Transverse colon (tissue), 4 donors: ENCODE measurements at places on chromosomes 11 and 22. TPM values are rescaled to one million over a fixed set of nuclear protein-coding genes. Genes with fewer than 3 reads are reported as not detected.

GRCh38 chr11:58286249-58286648 lies 18.2 kb upstream of the OR10W1 start:
- peak; percentile 26 for DNase-seq
- H3K4me1 ChIP-seq: no peaks in the 10 kb centered on the region
- H3K4me3 ChIP-seq: no peak overlapping the region
- no peaks in the 10 kb centered on the region for H3K27me3 ChIP-seq
- no peaks in the 10 kb centered on the region for H3K36me3 ChIP-seq

DNA sequence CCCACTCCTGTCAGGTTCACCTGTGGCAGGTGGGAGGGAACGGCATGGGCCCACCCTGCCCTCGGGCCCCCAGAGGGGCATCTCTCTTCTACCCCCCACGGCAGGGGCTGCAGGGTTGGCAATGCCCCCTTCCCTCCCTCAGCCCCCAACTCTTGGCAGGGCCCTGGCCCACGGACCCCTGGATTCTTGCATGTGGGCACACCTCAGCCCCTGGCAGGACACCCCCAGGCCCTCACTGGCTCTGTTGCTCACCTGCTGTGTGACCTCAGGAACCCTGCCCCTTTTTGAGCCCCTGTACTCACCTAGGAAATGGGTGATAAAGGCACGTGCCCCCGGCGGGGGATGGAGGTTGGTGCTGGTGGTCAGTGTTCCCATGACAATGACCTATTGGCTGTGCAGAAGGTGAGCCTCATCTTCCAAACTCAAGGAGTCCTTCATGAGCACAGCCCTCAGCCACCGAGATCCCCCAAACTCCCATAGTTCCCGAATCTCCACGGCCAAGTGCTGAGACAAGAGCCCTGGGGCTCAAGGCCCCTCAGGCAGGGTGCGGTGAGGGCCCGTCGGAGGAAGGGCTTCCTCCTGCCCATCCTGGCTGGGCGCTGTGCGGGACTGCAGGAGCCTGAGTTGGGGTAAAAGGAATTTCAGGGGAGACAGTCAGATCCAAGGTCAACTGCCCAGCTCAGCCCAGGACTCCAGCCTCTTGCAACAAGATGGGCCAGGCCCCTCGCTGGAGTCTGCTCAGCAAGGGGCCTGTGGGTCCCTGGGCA lies 198.2 kb downstream of the IGLL1 start:
- no peaks in the 10 kb centered on the region for H3K27me3 ChIP-seq
- DNase-seq: no peak
- no peaks in the 10 kb centered on the region for H3K36me3 ChIP-seq
- no peak overlapping the region for H3K4me3 ChIP-seq
- H3K27ac ChIP-seq: no peak overlapping the region

GRCh38 chr11:100705447-100705846 lies 18.4 kb downstream of the ARHGAP42 start:
- H3K27me3 ChIP-seq: no peaks in the 10 kb centered on the region
- no peak for DNase-seq
- H3K4me1 ChIP-seq: no peaks in the 10 kb centered on the region
- H3K36me3 ChIP-seq: no peaks in the 10 kb centered on the region
- H3K27ac ChIP-seq: no peak overlapping the region

GRCh38 chr22:29458551-29458950 lies 20.2 kb downstream of the RFPL1 start:
- H3K27ac ChIP-seq: no peak overlapping the region
- no peaks in the 10 kb centered on the region for H3K36me3 ChIP-seq
- H3K4me3 ChIP-seq: no peak overlapping the region
- H3K4me1 ChIP-seq: no peaks in the 10 kb centered on the region
- DNase-seq: no peak

DNA sequence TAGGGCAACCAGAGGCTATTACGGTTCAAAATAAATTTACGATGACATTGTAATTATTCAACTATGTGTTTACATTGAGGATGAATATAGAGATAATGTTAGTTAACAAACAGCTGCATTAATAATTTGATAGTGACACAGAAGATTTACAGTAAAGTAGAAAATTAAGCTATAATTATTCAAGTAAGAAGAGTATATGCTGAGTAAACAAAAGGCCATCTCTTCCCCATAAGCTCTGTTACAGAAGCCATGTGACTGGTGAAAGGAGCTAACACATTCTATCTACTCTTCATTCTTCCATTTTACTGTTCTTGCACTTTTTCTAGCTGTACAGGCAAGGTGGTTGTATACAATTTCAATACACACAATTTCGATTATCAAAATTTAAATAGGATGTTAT lies 54.2 kb downstream of the IMMP1L start:
- H3K27ac ChIP-seq: no peak overlapping the region
- H3K4me3 ChIP-seq: no peak overlapping the region
- H3K27me3 ChIP-seq: no peaks in the 10 kb centered on the region
- no peaks in the 10 kb centered on the region for H3K36me3 ChIP-seq
- no peaks in the 10 kb centered on the region for H3K4me1 ChIP-seq

GRCh38 chr11:13336246-13336878 lies 58.8 kb downstream of the BMAL1 start:
- no peak for DNase-seq
- H3K27me3 ChIP-seq: no peaks in the 10 kb centered on the region
- no peak overlapping the region for H3K4me3 ChIP-seq
- H3K4me1 ChIP-seq: peaks cover 37% of the 10 kb centered on the region

DNA sequence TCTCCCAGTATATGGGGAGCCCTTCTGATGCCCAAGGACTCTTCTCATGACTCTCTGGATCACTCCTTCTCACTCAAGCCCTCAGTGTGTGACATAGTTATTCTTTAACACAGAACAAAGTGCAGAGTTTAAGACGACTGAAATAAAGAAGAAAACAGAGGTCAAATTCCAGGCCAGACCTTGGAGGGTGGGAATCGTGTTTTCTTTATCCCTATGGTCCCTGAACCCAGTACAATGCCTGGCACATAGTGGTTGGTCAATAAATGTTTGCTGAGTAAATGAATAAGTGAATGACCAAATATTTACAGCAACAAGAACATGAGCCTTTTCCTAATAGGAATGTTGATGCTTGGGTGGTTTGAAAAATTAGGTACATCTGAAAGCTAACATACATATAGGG lies 28.8 kb downstream of the VSTM5 start:
- no peaks in the 10 kb centered on the region for H3K27me3 ChIP-seq
- no peaks in the 10 kb centered on the region for H3K4me1 ChIP-seq
- H3K27ac ChIP-seq: no peak overlapping the region
- no peak for DNase-seq
- H3K36me3 ChIP-seq: no peaks in the 10 kb centered on the region

- H3K4me1 ChIP-seq: no peaks in the 10 kb centered on the region
- no peak for DNase-seq
- H3K27ac ChIP-seq: no peak overlapping the region
- no peak overlapping the region for H3K4me3 ChIP-seq
Observed at GRCh38 chr11:58776891-58777710, 45.4 kb upstream of the GLYAT start.

GRCh38 chr11:129277198-129277843 lies 85.2 kb upstream of the ARHGAP32 start:
- DNase-seq: no peak
- no peak overlapping the region for H3K4me3 ChIP-seq
- peaks cover 40% of the 10 kb centered on the region for H3K4me1 ChIP-seq
- H3K27ac ChIP-seq: no peak overlapping the region
- no peaks in the 10 kb centered on the region for H3K36me3 ChIP-seq

DNA sequence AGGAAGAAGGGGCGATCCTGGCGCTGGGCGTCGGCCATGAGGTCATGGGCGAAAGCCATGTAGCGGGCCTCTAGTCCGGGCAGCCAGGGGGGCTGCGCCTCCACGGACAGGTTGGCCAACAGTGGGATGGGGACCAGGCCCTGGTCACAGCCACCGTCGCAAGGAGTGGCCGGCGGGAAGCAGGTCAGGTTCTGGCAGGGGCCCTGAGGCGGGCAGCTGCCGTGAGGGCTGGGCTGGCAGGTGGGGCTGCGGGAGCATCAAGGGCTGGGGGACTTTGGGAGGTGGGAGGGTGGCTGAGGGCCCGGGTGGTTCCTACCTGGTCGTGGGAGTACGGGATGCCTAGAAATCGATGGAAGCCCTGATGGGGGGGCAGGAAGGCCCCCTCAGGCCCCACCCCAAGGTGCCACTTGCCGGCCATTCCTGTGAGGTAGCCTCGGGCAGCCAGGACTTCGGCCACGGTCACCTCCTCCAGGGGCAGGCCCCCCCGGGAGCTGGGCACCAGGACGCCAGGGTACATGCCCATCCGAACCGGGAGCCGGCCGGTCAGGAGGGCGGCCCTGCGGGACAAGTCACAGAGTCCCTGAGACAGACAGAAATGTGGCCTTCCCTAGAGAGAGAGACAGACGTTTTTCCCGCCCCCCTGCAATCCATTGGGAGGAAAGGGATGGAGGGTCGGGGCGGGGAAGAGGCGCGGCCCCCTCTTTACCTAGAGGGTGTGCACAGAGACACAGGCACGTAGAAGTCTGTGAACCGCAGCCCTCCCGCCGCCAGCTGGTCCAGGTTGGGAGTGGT lies 906 bp downstream of the ARSA start:
- H3K36me3 ChIP-seq: no peaks in the 10 kb centered on the region
- H3K27ac ChIP-seq: peak overlapping the region; percentile 89
- H3K27me3 ChIP-seq: no peaks in the 10 kb centered on the region
- DNase-seq: peak; percentile 18
- H3K4me3 ChIP-seq: peak overlapping the region; percentile 77
- H3K4me1 ChIP-seq: peaks cover 6% of the 10 kb centered on the region

GRCh38 chr11:59247531-59248227 lies 35.0 kb upstream of the MPEG1 start:
- no peak overlapping the region for H3K4me3 ChIP-seq
- no peak for DNase-seq
- no peaks in the 10 kb centered on the region for H3K27me3 ChIP-seq
- peaks cover 8% of the 10 kb centered on the region for H3K4me1 ChIP-seq
- H3K36me3 ChIP-seq: no peaks in the 10 kb centered on the region

DNA sequence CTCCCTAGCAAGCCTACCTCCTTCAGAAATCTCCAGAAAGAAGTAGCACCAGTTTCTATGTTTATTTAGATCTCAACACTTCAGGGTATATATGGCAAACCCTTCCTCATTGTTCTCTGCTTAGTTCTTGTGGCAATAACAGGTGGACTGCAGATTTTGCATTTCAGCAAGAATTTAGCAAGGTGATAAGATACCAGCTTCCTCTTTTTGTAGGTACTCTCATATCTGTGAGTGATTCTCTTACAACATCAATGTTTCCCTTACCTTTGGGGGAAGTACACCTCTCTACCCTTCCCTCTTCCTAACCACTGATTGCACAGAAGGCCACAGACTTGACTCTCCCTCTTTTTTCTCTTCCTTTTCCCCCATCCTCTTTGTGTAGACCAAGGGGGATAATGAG lies 230.9 kb upstream of the SESN3 start:
- no peak overlapping the region for H3K4me3 ChIP-seq
- no peak overlapping the region for H3K27ac ChIP-seq
- H3K4me1 ChIP-seq: no peaks in the 10 kb centered on the region
- no peak for DNase-seq
- no peaks in the 10 kb centered on the region for H3K36me3 ChIP-seq
- H3K27me3 ChIP-seq: no peaks in the 10 kb centered on the region

GRCh38 chr11:121029813-121030445 lies 6.0 kb downstream of the TBCEL start:
- no peak overlapping the region for H3K27ac ChIP-seq
- no peaks in the 10 kb centered on the region for H3K36me3 ChIP-seq
- no peak for DNase-seq
- no peaks in the 10 kb centered on the region for H3K27me3 ChIP-seq
- no peak overlapping the region for H3K4me3 ChIP-seq
- peaks cover 9% of the 10 kb centered on the region for H3K4me1 ChIP-seq

DNA sequence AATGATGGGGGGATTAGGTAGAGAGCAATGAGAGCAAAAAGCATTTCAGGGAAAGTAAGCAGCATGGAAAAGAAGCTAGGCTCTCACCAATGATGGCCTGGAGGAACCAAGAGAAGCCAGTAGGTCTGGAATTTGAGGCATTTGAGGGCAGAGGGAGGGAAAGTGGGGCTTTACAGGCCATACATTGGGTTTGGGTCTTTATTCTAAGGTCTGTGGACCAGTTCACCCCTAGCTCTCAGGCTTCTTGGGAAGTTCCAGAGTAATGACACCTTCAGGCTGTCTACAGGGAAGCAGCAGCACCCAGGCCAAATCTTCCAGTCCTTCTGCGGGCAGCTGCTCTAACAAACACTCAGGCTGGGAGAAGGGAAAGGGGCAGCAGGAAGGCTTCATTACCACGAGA lies 29.4 kb downstream of the ARFGAP2 start:
- no peaks in the 10 kb centered on the region for H3K27me3 ChIP-seq
- no peak overlapping the region for H3K27ac ChIP-seq
- H3K36me3 ChIP-seq: no peaks in the 10 kb centered on the region
- no peak for DNase-seq

GRCh38 chr22:26778372-26778771 lies 121.0 kb downstream of the MIAT start:
- no peak overlapping the region for H3K4me3 ChIP-seq
- no peak for DNase-seq
- no peak overlapping the region for H3K27ac ChIP-seq

- H3K4me1 ChIP-seq: no peaks in the 10 kb centered on the region
- H3K36me3 ChIP-seq: no peaks in the 10 kb centered on the region
- no peaks in the 10 kb centered on the region for H3K27me3 ChIP-seq
- DNase-seq: no peak
Observed at GRCh38 chr11:131392528-131393255, 22.3 kb downstream of the NTM start.

DNA sequence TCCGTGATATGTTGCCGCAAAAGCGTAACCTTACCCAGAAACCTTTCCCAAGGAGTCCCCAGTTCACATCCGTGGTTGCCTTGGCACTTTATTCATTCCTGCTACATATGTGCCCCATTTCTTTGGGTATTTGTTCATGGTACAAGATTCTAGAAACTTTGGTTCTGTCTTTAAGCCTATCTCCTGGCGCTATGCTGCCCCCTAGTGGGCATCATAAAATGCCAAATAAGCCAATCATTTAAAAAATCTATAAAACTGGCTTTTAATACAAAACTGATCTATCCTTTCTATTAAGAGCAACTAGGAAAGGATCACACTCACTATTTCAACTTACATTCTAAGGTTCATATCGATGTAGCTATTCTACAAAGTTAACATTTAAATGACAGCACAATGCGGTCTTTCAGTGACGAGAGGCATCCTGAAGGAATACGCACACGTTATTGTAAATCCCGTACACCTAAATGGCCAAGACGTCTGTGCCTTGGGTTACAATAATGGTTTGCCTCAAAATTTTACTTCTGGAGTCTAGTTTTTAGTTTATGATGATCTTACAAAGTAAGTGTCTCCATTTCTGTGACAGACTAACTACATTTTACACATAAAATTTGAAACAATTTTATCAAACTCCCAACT lies 16.2 kb downstream of the PIWIL3 start:
- H3K4me1 ChIP-seq: no peaks in the 10 kb centered on the region
- no peaks in the 10 kb centered on the region for H3K36me3 ChIP-seq
- H3K4me3 ChIP-seq: no peak overlapping the region
- H3K27me3 ChIP-seq: peaks cover 7% of the 10 kb centered on the region

Gene MYOD1
- total RNA-seq: not detected

Gene YPEL1
- 2.9 TPM for total RNA-seq

Gene OR52E4
- not detected for total RNA-seq

Gene MS4A6A
- 51.3 TPM for total RNA-seq

Gene TSSK2
- not detected for total RNA-seq

Gene ROBO4
- total RNA-seq: 31.8 TPM
